GM23338 (cell line): ENCODE measurements at places on chromosomes 13 and 19. TPM values are rescaled to one million over a fixed set of nuclear protein-coding genes. Genes with fewer than 3 reads are reported as not detected.

Gene SLITRK6
- 0.08 and 0.45 TPM in 2 replicates for total RNA-seq

Gene ZNF223
- total RNA-seq: 5.8 and 8.2 TPM in 2 replicates

Gene PCDH20
- 2.6 and 2.8 TPM in 2 replicates for total RNA-seq

Gene PSG2
- not detected in 2 replicates for total RNA-seq

GRCh38 chr19:4910594-4911281 lies 1.4 kb downstream of the UHRF1 start:
- DNase-seq: no peak

DNA sequence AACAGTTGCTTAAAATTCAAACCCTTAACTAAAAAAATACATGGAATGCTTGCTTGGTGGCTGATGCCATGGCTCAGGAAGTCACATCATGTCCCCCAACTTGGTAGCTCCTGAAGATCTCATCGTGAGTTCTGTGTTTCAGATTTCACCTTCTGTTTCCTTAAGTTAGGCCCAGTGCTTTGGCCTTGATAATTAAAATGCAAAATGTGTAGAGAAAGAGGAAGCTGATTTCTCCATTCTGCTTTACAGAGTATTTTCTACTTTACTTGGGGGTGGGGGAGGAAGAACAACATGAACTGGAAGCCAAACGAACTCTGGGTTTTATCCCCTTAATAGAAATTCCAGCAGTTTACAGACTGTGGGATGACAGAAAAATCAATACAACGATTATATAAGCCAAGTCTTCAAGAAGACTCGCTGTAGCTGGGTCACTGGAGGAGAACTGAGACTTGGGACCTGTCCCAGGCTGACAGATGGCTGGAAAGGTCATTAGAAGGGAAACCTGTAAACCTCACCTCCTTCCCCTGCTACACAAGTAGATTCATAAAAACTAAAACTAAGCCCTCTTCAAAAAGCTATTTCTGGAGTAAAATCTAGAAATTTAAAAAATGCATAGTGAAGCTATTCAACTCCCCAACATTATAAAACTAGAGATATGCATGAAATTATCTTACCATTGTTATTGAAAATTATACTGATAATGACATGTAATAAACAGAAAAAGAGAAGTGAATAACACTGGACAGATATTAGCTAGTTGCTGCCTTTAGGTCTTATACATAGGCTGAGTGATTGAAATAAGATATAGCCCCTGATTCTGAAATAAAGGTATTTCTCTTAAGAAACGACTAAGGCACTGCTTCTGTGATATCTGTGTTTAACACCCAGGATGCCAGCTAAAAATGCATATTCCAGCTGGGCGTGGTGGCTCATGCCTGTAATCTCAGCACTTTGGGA lies 22.1 kb upstream of the GGACT start:
- DNase-seq: no peak

- DNase-seq: no peak
These were observed 638 bp downstream of the ADGRE5 start for GRCh38 chr19:14381689-14382474.

- no peak for DNase-seq
These were observed 73.9 kb downstream of the TEX29 start for GRCh38 chr13:111394211-111394922.

GRCh38 chr19:33700408-33701013 lies 78.8 kb downstream of the CHST8 start:
- DNase-seq: no peak

DNA sequence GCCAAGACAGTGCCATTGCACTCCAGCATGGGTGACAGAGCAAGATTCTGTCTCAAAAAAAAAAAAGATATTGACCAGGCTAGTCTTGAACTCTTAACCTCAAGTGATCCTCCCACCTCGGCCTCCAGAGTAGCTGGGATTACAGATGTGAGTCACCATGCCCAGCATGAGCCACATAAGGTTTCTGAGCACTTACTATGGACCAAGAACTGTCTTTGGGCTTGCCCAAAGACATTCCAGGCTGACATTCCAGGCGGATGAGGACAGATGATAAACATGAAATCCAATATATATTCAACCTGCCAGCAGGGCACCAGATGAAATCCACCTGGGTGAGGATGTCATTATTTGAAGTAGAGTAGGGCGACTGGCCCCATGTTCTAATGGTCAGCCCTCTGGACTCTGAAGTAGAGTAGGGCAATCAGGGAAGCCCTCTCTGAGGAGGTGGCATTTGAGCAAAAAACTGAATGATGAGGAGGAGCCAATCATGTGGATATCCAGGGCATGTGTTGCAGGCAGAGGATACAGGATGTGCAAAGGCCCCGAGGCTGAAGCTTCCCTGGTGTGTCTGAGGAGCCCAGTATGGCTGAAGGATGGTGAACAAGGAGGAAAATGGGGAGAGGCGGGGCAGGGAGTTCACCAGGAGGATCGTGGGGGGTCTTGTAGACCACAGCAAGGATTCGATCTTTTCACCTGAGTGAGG lies 4.0 kb downstream of the C19orf38 start:
- no peak for DNase-seq

GRCh38 chr13:28585561-28585960 lies 73.4 kb upstream of the POMP start:
- DNase-seq: no peak

GRCh38 chr13:45786293-45786920 lies 65.1 kb downstream of the SIAH3 start:
- DNase-seq: no peak

DNA sequence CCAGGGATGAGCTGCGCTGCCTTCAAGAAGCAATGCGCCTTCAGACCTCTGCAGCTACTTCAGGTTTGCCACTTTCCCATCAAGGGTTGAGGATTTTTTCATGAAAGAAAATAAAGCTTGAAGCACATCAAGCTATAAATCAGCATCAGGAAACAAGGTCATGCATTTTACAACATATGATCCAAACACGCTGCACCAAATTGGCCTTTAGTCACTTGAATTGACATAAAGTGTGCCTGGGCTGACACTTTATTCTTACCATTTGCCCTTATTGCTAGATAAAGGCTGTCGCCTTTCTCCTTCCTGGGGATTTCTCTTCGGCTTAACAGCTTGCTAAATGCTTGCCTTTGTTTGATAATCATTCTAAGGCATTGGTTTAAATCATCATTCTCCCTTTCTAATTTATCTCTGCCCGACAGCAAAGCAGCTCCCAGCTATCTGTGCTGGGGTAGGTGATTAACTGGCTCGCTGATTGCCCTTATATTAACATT lies 87.7 kb downstream of the LHFPL6 start:
- DNase-seq: no peak
